ENCODE measurements at places on chromosomes 1 and 21.

GRCh38 chr1:155961937-155962336, 16.4 kb downstream of the ARHGEF2 start:
- no peak for DNase-seq

GRCh38 chr1:4265836-4266235, 365.8 kb upstream of the C1orf174 start:
- DNase-seq: no peak

- no peak for DNase-seq
Observed at GRCh38 chr1:13865851-13866250, 165.9 kb downstream of the PRDM2 start.

DNA sequence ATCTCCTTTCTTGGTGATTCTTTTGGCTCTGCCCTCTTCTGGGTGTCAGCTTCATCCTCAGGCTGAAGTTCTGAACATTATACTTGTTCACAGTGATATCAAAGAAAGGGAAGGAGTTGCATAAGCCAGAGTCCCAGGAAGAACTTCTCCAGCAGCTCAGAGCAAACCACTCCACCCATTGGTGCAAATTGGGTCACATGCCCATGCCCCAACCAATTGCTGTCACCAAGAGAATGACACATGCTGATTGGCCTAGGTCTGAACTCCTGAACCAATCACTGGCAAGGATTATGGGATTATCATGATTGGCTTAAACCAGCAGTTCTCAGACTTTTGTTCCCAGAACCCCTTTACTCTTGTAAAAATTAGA, 256.5 kb upstream of the TMEM51 start:
- DNase-seq: no peak

DNA sequence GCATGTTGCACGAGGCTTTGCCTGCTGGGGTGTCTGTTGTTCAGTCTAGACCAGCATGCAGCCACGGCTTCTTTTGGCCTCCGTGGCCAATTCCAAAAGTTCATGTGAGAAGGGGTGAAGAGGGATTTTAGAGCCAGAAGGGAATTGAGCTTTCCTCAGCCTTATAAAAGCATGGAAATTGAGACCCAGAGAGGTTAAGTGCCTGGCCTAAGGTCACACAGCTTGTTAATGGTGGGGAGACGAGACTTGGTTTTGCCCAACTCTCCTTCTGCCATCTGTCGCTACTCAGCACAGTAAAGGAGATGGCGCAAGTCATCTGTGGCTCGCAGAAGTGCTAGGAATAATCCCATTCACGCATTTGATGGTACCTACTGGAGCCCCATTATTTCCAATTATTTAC, 25.7 kb downstream of the ZBTB18 start:
- DNase-seq: no peak

- no peak for DNase-seq
Observed at GRCh38 chr1:14964711-14965055, 188.9 kb upstream of the TMEM51 start.

GRCh38 chr21:34944015-34944755, 104.9 kb downstream of the RUNX1 start:
- DNase-seq: no peak

- no peak for DNase-seq
Observed at GRCh38 chr1:92957030-92957734, 4.1 kb downstream of the DIPK1A start.

DNA sequence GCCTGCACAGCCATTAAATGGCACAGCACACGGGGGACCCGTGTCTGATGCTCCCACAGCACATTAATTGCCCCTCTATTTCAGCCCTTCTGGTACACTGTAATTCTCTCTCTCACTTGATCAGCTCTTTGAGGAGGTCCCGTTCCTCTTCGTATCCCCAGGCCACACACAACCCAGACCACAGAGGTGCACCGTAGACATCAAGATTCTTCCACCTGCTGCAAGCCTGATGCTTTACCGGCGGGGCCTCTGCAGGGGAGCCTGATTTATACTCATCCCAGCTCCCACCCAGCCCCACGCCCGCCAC, 759 bp downstream of the SMYD3 start:
- no peak for DNase-seq

DNA sequence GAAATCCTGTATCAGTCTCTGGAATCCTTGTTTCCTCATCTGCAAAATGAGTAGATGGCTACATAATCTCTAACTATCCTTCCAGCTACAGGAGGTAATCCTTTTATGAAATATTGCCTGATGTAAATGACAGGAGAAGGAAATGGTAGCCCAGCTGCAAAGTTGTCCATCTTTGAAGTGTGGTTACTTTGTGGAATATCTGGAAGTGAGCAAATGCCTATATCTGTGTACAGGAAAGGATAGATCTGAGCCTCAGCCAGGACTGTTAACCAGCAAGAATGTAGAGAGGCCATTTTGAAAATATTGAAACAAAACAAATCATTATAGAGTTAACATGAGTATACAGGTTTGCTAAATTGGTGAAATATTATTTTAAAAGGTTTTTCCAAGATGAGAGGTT, 74.8 kb upstream of the BMP8A start:
- DNase-seq: no peak

- DNase-seq: no peak
Observed at GRCh38 chr1:191368891-191369654, 789.2 kb upstream of the RGS18 start.

DNA sequence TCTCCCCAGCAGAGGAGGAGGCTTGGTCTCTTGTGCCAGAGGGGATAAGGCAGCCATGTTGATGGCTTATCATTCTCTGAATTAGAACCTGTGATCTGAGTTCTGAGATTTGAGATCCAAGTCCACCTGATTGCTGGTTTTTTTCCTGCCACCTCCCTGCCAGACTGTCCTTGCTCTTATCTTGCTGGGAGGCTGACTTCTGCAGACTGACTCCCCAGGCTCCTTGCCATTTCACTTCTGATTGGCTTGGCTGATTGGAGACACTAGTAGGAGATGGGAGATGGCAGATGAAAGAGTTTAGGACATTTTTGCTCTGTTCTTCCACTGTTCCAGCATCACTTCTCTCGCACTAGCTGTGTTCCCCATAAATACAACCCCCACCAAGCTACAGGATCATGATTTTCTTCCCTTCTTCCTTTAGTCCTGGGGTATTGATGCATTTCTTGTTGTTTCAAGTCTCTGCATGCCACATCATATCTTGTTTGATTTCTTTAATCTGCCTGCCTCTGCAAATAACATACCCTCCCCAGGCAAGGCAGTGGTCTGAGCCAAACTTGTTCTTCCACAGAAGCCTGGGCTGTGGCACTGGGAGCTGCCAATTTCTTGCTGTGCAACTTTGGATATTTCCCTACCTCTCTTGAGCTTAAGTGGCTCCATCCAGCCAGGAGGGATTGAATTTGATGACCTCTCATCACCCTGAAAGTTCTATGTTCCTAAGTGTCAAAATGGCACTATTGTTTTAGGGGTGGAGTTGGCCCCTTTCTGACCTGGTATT, 963 bp upstream of the CYP4B1 start:
- DNase-seq: no peak

GRCh38 chr1:66676613-66677298, 75.5 kb upstream of the DYNLT5 start:
- DNase-seq: no peak

DNA sequence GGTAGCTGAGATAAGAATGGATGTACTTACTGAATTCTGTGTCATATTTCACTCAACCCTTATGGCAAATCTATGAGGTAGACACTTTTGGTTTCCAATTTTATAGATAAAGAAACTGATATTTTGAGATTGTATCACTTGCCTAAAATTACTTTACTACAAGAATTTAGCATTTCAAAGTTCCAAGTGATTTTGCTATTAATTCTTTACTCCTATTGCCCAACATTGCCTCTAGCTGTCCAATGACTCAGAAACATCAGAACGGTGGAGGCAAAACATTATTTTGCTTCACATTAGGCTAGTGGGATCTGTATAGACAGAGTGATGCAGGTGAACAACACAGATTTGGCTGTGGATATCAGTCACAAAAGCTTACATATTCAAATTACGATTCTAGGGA, 747.2 kb upstream of the NEGR1 start:
- no peak for DNase-seq

GRCh38 chr1:19057182-19057779, 100.8 kb upstream of the IFFO2 start:
- DNase-seq: no peak

DNA sequence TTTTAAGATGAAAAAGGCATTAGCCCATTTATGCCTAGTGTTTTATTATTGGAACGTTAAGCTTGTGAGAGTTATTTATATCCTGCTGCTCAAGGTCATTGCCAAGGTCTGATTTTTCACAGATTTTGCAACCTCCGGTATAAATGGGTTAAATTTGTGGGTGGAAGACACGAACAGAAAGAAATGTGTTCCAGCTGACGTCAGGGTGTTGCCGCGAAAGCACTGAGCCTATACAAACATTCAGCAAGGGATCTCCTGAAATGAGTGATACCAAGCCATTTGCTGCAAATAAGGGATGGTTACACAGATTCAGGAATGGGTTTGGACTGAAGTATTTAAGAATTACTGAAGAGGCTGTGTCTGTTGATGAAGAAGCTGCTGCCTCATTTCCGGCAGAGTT, 32.2 kb downstream of the TMED5 start:
- no peak for DNase-seq

- DNase-seq: no peak
Observed at GRCh38 chr1:32498751-32499150, 33.9 kb downstream of the ZBTB8B start.

DNA sequence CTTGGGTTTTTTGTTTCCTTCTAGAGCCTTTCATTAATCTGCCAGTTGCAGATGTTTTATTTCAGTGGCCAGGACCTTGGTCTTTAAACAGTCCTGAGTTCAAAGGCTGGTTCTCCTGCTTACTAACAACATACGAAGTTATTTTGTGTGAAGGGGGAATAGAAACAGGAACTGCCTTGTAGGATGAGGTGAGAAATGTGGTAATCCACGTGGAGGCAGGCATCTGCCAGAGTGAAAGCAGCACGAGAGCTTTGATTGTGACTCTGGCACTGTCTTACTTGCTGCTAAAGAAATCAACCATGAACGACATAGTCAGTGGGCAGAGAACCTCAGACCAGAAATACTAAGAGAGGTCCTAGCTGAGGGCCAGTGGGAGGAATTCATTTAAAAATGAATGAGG, 30.4 kb downstream of the TMEM63A start:
- no peak for DNase-seq

GRCh38 chr1:40825435-40825788, 36.8 kb downstream of the CITED4 start:
- no peak for DNase-seq

- no peak for DNase-seq
Observed at GRCh38 chr1:202689493-202690342, 20.5 kb downstream of the SYT2 start.

All from activated CD4-positive, alpha-beta T cell treated with anti-CD3 and anti-CD28 coated beads, Interleukin-2, amount 10 ng/mL, durations not matched to agents 7 days and 5 days (primary cell).